ENCODE measurements at places on chromosomes 5 and 9. TPM values are rescaled to one million over a fixed set of nuclear protein-coding genes. Genes with fewer than 3 reads are reported as not detected.

- peak; percentile 99 for DNase-seq
Observed at GRCh38 chr5:69093771-69094482, at the start of gene SLC30A5. TSS of gene SLC30A5 (plus strand) at chr5:69094014. CDS start at chr5:69094256, 242 bp downstream.

DNA sequence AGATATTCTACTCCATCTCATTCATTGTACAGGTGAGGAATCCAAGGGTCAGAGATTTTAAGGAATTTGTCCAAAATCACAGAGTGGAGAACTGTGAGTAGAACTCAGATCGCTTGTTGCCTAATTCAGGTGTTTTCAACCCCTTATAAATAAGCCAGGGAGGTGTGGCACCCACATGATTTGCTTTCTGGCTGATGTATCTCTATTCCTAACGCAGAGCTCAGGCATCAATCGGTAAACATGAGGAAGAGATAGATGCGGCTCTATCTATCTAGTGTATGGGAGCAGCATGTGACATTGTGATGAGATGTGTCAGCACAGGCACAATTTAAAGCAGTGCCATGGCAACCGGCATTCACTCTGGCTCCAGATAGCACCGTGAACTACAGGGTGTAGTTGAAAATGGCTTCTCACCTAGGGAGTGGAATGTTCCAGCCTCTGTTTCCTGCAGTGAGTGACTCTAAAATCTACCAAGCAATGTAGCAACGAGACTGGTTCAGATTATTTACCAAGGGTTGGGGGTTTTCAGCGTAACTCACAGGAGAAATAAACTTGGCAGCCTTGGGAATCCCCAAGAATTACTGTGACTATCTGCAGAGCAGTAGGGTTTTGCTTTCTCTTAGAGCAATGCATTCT, 53.4 kb upstream of the SUB1 start:
- peak; percentile 19 for DNase-seq

GRCh38 chr5:77642738-77643653, 4.5 kb upstream of the OTP start:
- peak; percentile 61 for DNase-seq

DNA sequence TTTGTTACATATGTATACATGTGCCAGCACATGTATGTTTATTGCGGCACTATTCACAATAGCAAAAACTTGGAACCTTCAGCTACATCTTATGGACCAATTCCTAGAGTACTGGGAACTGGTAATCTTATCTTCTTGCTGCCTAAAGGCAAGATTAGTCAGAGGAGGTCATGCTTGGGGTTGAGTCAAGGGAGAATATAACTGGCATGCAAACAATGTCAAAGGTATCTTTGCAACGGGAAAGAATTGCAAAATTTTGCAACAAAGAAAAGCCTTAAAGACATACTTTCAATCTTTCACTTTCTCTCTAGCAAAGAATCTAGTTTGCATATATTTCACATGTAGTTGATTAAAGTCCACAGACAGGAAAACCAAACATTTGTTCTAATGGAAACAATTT, 145.2 kb downstream of the EDIL3 start:
- DNase-seq = no peak

DNA sequence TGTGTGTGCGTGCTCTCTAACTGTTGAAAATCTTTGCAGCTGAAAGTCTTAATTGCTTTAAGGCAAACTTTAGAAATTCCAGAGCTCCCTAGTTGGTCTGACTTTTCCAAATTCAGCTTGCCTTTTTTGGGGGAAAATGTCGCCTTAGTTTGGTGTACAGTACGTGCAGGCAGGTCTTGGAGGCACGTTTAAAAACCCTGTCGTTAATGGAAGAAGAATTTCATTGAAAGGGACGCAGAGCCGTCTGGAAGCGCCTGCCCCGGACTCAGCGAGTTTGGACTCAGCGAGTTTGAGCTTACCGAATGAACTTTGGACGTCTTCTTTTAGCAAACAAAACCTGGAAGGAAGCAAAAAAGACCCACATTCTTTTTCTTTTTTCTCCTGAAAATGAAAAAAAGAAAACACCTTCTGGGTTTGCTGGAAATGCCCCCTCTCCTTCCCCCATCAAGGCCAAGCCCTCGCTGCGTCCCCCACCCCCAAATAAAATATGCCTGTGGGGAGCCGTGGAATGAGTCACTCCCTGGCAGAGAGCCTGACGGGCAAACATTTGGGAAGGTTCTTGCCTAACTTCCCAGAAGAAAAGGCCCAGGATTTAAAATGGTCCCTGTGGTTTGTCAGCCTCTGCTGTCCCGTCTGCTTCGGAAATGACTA, 1.5 kb downstream of the NEK6 start:
- DNase-seq = no peak

DNA sequence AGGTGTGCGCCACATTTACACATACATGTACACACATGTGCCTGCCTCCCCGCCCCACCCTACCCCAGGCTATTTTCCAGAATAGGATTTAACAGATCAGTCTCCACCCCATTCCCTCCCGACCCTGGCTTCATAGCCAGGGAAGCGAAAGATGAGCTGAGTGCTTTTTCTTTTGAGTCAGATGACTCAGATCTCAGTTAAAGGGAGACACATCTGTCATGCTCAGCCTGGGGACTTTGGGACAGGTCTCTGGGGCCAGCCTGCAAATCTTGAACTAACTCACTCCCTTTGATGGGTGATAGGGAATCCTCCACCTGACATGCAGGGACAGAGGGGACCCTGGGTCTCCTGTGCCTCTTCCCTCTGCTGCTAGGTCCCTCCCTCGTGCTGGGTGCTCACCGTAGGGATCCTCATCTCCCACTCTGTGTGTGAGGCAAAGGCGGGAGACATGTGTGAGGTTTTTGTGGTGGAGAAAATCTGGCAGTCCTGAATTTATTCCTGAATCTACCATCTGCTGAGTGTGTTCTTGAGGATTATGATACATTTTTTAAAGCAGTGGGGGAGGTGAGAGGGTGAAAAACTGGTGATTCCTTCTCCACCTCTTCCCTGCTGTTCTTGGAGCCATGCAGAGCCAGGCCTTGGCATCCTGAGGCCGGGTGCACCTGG, 37.7 kb downstream of the NEUROG1 start:
- no peak for DNase-seq

DNA sequence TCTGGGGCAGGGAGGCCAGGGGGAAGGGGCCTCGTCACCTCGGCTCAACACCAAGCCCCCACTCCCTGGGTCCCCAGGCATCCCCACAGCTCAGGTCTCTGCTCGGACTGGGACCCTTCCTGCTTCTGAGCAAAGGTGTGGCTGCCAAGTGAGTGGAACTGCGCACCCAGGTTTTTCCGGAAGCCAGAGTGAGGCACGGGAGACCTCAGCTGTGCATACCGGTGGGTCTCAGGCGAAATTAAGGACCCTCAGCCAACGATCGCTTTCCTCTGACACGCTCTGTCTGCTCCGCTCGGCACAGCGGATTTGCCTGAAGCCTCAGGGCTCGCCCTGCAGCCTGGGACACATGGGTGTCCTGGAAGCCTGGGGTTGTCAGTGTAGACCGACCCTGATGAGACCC, 41.0 kb upstream of the IRX4 start:
- no peak for DNase-seq

DNA sequence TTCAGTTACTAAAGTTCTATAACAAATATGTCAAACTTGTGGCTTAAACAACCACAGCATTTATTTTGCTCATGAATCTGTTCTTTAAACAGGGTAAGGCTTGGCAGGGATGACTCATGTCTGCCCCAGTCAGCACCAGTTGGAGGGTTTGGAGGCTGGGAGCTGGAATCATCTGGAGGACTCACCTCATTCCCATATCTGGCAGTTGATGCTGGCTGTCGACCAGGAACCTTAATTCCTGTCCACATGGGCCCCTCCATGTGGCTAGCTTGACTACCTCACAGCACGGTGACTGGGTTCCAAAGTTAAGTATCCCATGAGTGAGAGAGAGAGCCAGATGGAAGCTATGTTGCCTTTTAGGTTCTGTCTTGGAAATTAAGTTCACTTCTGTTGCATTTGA, 13.8 kb upstream of the CCL28 start:
- no peak for DNase-seq

GRCh38 chr5:115180165-115180709, 10.5 kb upstream of the TRIM36 start:
- peak; percentile 79 for DNase-seq

- DNase-seq = no peak
Observed at GRCh38 chr9:137919095-137919465, 41.5 kb downstream of the CACNA1B start.

- peak; percentile 83 for DNase-seq
Observed at GRCh38 chr5:142325725-142326479, 1.1 kb upstream of the SPRY4 start.

- peak; percentile 63 for DNase-seq
Observed at GRCh38 chr9:89743573-89744254, 138.9 kb downstream of the GADD45G start.

The ABO gene
- 0.15 TPM for total RNA-seq

The MYMK gene
- 0.34 TPM for total RNA-seq

The NTRK2 gene
- 0.05 TPM for total RNA-seq

The N4BP3 gene
- total RNA-seq = 41.6 TPM

The ZBTB26 gene
- 6.3 TPM for total RNA-seq

The MYORG gene
- total RNA-seq = 9.7 TPM

Data from WTC11 (cell line).